ENCODE measurements at places on chromosomes 5 and 9.

DNA sequence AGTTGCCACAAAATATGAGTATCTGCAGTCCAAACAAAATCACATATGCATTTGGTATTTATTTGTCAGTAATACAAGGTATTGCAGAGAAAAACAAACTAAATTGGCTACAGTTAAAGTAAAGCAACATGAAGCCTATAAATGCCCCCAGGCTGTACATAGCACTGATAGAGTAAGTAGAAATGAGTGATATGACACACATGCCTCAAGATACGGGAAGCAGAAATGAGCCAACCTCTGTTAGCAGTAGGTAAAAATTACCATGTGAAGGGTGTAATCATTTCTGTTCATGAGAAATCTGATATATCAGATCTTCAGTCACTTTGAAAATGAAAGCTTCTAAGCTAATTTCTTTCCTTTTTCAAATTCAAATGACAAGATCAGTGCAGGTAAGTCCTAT lies 131.1 kb downstream of the CHSY3 start:
- DNase-seq: no peak

DNA sequence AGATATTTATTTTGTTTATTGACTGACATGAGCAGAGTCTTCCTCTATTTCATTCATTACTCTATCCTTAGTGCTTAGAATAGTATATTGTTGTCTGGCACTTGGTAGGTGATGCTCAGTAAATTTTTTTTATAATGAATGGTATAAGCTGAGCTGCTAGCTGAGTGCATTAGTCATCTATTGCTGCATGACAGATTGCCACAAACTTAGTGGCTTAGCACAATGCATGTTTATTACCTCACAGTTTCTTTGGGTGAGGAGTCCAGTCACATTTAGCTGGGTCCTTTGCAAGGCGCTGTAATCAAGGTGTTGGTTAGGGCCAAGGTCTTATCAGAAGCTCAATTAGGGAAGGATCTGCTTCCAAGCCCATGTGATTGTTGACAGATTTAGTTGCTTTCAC lies 23.1 kb downstream of the SMAD5 start:
- DNase-seq: no peak

GRCh38 chr5:54704333-54704732 lies 186.8 kb downstream of the SNX18 start:
- no peak for DNase-seq

- no peak for DNase-seq
Observed at GRCh38 chr5:35046774-35047173, 975 bp downstream of the AGXT2 start.

GRCh38 chr9:36764364-36765076 lies 191.8 kb downstream of the MELK start:
- DNase-seq: no peak

DNA sequence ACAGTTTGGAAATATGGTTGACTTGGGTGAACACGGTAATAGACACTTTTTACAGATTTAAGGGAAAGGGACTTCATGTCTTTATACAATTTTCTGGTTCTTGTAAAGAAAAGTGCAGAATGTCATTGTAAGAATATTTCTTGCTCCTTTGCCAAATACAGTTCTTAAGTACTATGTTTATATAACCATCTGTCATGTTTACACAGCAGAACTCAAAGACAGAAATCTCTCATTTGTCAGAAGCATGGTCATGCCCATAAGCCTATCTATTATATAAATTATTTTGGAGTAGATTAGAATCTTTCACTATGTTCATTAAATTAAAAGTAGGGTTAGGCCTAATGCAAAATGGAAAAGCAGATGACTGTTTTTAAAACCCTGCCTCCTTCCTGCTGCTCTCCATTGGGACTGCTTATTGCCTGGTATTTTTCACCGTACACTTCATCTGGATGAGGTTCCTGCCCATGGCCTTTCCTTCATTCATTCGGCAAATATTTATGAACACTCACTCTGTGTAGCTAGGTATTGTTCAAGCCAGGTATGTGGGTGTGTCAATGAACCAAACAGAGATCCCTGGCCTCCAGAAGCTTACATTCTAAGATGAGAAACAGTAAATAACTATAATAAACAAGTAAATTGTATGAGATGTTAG lies 558.1 kb downstream of the NR2F1-AS1 start:
- DNase-seq: no peak

- DNase-seq: no peak
Observed at GRCh38 chr5:37037840-37038239, 161.3 kb downstream of the NIPBL start.

GRCh38 chr5:125487231-125487630 lies 740.8 kb upstream of the ZNF608 start:
- DNase-seq: no peak

- DNase-seq: no peak
Observed at GRCh38 chr9:130128251-130128650, 44.0 kb upstream of the NCS1 start.

DNA sequence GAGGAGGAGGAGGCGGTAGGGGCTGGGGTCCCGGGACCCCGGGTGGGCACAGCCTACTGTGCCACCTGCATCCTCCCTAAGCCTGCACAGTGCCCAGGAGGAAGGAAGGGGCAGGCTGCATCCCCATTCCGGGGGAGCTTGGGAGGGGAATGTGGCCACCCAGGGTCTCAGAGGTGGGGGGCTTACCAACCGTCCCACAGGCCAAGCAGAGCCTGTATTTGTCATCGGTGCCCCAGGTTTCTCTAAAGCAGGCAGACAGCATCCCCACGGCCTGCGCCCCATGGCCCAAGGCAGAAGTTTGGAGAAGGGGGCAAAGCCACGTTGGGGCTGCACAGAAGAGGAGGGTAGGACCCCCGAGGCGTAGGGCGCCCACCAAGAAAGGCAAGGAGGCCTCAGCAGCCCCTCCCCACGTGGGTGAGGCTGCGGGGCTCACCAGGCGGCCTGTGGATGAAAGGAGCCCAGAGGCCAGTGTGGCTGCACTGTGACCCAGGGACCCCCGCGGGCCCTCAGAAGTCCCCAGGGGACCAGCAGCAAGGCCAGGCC lies 507 bp upstream of the GPSM1 start:
- no peak for DNase-seq

All from small intestine (tissue), 16 donors.